ENCODE measurements at places on chromosomes 13 and 19. TPM values are rescaled to one million over a fixed set of nuclear protein-coding genes. Genes with fewer than 3 reads are reported as not detected.
A peak's percentile ranks its signal among the peaks of the same experiment; 100 is the strongest.

The CLDND2 gene
- total RNA-seq, result 1.5 TPM

The METTL21C gene
- total RNA-seq, result not detected

The PSPN gene
- total RNA-seq, result 4.6 TPM

The FUT2 gene
- total RNA-seq, result not detected

The NRTN gene
- total RNA-seq, result 0.91 TPM

The ACER1 gene
- total RNA-seq, result 0.67 TPM

The TGDS gene
- total RNA-seq, result 16.8 TPM

GRCh38 chr19:38654628-38655055 lies 7.2 kb downstream of the ACTN4 start:
- peaks cover 95% of the 10 kb centered on the region for H3K4me1 ChIP-seq
- H3K4me3 ChIP-seq, result no peak overlapping the region
- no peak overlapping the region for H3K27ac ChIP-seq
- no peaks in the 10 kb centered on the region for H3K27me3 ChIP-seq
- no peaks in the 10 kb centered on the region for H3K36me3 ChIP-seq
- DNase-seq, result no peak

GRCh38 chr19:33098055-33098534 lies 17.1 kb downstream of the GPATCH1 start:
- H3K27ac ChIP-seq, result no peak overlapping the region
- no peak overlapping the region for H3K4me3 ChIP-seq
- no peak for DNase-seq
- H3K4me1 ChIP-seq, result no peaks in the 10 kb centered on the region
- no peaks in the 10 kb centered on the region for H3K27me3 ChIP-seq

- H3K27me3 ChIP-seq, result no peaks in the 10 kb centered on the region
- DNase-seq, result no peak
- peaks cover 6% of the 10 kb centered on the region for H3K4me1 ChIP-seq
- no peak overlapping the region for H3K4me3 ChIP-seq
- no peaks in the 10 kb centered on the region for H3K36me3 ChIP-seq
Observed at GRCh38 chr13:31881495-31881882, 142.2 kb downstream of the RXFP2 start.

- H3K4me3 ChIP-seq, result peak overlapping the region; percentile 89
- H3K27me3 ChIP-seq, result no peaks in the 10 kb centered on the region
- H3K36me3 ChIP-seq, result peaks cover 4% of the 10 kb centered on the region
- peaks cover 17% of the 10 kb centered on the region for H3K4me1 ChIP-seq
- peak overlapping the region; percentile 87 for H3K27ac ChIP-seq
- DNase-seq, result peak; percentile 87
Observed at GRCh38 chr19:53196777-53197396, 3.7 kb upstream of the ZNF665 start.

- H3K4me3 ChIP-seq, result peak within 1 kb of the TSS; percentile 42
- peaks cover 13% of the 10 kb centered on the region for H3K36me3 ChIP-seq
- no peak for DNase-seq
- peaks cover 71% of the 10 kb centered on the region for H3K27me3 ChIP-seq
- no peak within 1 kb of the TSS for H3K27ac ChIP-seq
- H3K4me1 ChIP-seq, result peaks cover 87% of the 10 kb centered on the region
Observed at GRCh38 chr19:10289836-10290356, at the start of gene ICAM5. Gene ICAM5 (plus strand): TSS chr19:10289952. CDS start chr19:10290044, 92 bp downstream.

The PLPPR3 gene
- total RNA-seq, result not detected

GRCh38 chr19:18425515-18426415 lies 6.6 kb downstream of the SSBP4 start:
- DNase-seq, result no peak
- no peaks in the 10 kb centered on the region for H3K27me3 ChIP-seq
- H3K36me3 ChIP-seq, result no peaks in the 10 kb centered on the region
- peaks cover 91% of the 10 kb centered on the region for H3K4me1 ChIP-seq

DNA sequence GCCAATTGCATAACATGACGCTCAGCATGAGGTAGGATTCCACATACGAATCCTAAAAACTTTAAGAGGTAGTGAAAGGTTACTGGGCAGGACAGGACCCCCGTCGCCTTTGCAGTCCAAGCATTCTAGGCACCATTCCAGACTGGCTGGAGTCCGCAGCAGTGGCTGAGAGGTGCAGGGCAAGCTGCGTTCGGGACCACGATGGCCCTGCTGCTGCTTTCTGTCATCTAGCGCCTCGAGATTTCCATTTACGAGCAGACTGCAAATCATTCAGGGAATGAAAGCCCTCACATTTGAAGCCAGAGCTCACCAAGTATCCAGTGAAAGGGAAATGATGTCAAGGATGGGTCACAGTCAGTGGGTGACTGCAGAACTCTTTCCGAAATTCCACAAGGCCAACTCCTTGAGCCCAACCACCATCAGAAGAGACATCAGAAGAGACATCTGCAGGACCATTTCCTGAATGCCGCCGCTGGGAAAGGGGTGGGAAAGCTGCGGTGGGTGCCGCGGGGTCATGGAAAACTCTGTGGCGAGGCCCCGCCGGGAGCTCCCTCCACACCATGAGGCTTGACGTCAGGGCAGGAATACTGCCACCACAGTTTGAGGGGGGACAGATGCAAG lies 88.3 kb downstream of the COL4A1 start:
- H3K36me3 ChIP-seq, result no peaks in the 10 kb centered on the region
- H3K4me3 ChIP-seq, result no peak overlapping the region
- DNase-seq, result no peak
- H3K27ac ChIP-seq, result no peak overlapping the region
- H3K4me1 ChIP-seq, result no peaks in the 10 kb centered on the region

The KCNK6 gene
- total RNA-seq, result 14.9 TPM

The OVOL3 gene
- total RNA-seq, result not detected

GRCh38 chr13:97526556-97526955 lies 92.6 kb downstream of the RAP2A start:
- no peaks in the 10 kb centered on the region for H3K36me3 ChIP-seq
- DNase-seq, result no peak
- H3K4me3 ChIP-seq, result no peak overlapping the region
- no peak overlapping the region for H3K27ac ChIP-seq
- no peaks in the 10 kb centered on the region for H3K27me3 ChIP-seq
- no peaks in the 10 kb centered on the region for H3K4me1 ChIP-seq

The NOTCH3 gene
- total RNA-seq, result 0.23 TPM

DNA sequence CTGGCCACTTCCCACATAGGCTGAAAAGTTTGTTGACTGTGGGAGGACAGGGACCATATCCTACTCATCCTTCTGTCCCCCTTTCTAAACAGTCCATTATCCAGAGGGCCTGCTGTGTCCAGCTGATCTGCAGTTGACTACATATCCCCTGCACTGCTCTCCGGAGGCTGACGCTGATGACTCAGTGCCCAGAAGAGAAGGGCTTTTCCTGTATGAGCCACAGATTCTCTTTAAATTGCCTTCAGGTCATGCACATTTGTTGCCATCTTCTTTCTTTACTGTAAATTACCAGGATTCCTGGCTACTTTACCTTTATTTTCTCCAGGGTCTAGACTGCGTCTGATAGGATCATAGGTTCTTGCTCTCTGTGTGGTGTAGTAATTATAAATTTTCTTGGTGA lies 125.2 kb downstream of the LACC1 start:
- DNase-seq, result no peak
- no peak overlapping the region for H3K4me3 ChIP-seq
- no peaks in the 10 kb centered on the region for H3K27me3 ChIP-seq
- no peaks in the 10 kb centered on the region for H3K36me3 ChIP-seq
- no peaks in the 10 kb centered on the region for H3K4me1 ChIP-seq

The EBI3 gene
- total RNA-seq, result not detected

The C19orf67 gene
- total RNA-seq, result not detected

GRCh38 chr19:33486936-33487811 lies 34.4 kb downstream of the PEPD start:
- H3K4me3 ChIP-seq, result no peak overlapping the region
- H3K4me1 ChIP-seq, result no peaks in the 10 kb centered on the region
- H3K27ac ChIP-seq, result no peak overlapping the region
- no peak for DNase-seq
- H3K36me3 ChIP-seq, result no peaks in the 10 kb centered on the region
- no peaks in the 10 kb centered on the region for H3K27me3 ChIP-seq

- H3K27me3 ChIP-seq, result no peaks in the 10 kb centered on the region
- H3K4me1 ChIP-seq, result no peaks in the 10 kb centered on the region
Observed at GRCh38 chr13:99704390-99704789, 203.1 kb downstream of the TM9SF2 start.

DNA sequence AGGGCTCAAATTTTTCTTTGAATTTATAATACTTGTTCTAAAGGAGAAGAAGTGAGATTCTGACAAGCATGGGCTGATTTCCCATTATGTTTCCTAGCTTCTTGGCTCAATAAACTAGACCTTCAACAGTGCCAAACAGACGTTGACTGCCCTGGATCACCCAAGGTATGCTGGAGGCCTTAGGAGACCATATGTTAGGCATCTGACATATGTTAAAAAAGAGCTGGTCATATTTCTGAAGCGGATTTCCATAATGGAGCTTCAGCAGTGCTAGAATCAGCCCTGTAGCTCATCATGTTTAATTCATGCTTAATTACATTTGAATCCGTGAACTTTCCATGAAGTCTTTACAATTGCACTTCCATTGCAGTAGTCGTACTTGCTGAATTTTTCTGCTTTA lies 653.3 kb downstream of the DIAPH3 start:
- no peak for DNase-seq
- no peaks in the 10 kb centered on the region for H3K36me3 ChIP-seq
- H3K27me3 ChIP-seq, result no peaks in the 10 kb centered on the region

GRCh38 chr13:18952225-18953016 lies 229.2 kb downstream of the TUBA3C start:
- no peak overlapping the region for H3K4me3 ChIP-seq
- H3K27ac ChIP-seq, result no peak overlapping the region
- H3K36me3 ChIP-seq, result no peaks in the 10 kb centered on the region
- no peak for DNase-seq

GRCh38 chr19:4554717-4555116 lies 4.8 kb downstream of the SEMA6B start:
- H3K36me3 ChIP-seq, result no peaks in the 10 kb centered on the region
- H3K4me1 ChIP-seq, result no peaks in the 10 kb centered on the region
- no peak overlapping the region for H3K27ac ChIP-seq
- DNase-seq, result no peak

DNA sequence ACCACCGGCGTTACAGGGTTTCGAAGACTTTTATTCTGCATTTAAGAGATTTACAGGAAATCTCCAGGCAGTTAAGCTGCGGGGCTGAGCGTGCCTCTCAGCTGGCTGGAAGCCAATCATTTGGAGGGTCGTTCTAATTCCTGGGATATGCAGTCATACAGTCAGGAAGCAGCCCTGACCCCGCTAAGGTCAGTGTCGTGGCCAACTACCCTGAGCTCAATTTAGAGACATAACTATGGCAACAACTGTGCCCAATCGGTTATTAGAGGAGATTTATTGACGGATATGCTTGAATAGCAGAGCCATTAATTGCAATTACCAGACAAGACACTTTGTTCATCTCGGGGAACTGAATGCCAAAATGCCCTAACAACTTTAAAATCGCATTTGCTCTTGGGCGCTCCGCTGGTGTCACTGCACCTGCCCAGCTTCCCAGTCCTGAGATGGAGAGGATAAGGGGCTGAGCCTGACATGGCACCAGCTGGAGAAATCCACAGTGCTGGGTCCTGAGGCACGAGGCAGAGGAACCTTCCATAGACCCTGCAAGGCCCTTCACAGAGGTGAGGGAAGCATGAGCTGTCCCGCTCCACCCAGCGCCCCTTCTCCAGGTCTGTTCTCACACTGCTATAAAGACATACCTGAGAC lies 15.1 kb upstream of the ZNF507 start:
- no peak for DNase-seq
- H3K4me3 ChIP-seq, result no peak overlapping the region

DNA sequence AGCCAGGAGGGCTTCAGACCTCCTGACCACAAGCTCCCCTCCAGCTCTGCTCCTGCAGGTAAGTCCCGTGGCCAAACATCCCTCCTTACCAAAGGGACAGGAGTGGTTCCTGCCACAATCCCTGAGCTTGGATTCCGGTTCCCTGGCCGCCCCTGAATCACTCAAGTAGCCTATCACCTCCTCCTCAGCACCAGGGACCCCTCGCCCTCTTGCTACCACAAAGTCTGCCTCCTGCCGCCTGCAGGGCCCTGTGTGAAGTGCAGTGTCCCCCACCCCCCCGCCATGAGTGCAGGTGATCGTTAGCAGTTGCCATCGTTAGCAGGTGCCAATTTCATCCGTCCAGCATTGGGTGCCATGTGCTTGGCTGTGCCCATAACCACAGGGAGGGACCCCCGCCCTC lies 40.8 kb upstream of the RANBP3 start:
- DNase-seq, result no peak
- peaks cover 4% of the 10 kb centered on the region for H3K4me1 ChIP-seq
- no peaks in the 10 kb centered on the region for H3K36me3 ChIP-seq

DNA sequence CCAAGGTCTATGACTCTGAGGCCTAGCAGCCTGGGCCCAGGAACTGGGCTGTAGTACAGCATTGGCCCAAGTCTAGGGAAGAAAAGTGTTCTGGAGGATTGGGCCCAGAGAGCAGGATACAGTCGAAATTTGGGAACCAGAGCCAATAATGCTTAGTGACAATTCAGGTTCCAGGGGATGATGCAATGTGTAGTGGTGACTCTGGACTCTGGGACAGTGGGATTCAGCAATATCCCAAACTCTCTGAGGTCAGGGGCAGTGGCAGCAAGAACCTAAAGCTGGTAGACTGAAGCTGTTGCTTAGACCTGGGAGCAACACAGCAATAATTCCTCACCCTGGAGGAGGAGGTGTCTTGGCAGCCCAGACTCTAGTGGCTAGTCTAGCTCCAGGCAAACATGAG lies 545.5 kb upstream of the ARGLU1 start:
- H3K27ac ChIP-seq, result no peak overlapping the region
- no peaks in the 10 kb centered on the region for H3K36me3 ChIP-seq
- no peaks in the 10 kb centered on the region for H3K4me1 ChIP-seq
- no peak for DNase-seq

DNA sequence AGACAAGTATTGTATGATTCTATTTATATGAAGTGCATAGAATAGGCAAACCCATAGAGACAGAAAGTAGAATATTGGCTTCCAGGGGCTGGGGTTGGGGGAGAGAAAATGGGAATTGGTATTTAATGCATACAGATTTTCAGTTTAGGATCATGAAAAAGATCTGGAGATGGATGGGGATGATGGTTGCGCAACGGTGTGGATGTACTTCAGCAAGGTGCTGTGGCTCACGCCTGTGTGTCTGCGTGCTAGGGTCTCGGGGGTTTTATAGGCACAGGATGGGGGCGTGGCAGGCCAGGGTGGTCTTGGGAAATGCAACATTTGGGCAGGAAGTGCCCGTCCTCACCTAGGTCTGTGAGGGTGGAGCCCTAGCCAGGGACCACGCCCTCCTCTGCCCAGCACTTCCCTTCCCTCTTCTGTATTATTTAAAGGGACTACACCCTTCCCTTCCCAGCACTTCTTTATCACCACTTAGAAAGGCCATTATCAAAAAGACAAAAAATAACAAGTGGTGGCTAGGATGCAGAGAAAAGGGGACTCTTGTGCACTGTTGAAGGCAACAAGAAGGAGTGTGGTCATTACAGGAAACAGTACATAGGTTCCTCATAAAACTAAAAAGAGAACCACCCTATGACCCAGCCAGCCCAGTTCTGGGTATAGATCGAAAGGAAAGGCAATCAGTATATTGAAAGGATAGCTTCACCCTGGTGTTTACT lies 29.0 kb downstream of the LILRB4 start:
- no peak overlapping the region for H3K4me3 ChIP-seq
- no peaks in the 10 kb centered on the region for H3K36me3 ChIP-seq
- no peaks in the 10 kb centered on the region for H3K4me1 ChIP-seq

All from CD4-positive, alpha-beta memory T cell (primary cell).